ENCODE measurements at places on chromosomes 16 and 17.

- DNase-seq = peak; percentile 59
Observed at GRCh38 chr16:57264950-57265371, 19.5 kb downstream of the PLLP start.

GRCh38 chr16:2035431-2036199 is 8.9 kb downstream of the NHERF2 start:
- peak; percentile 89 for DNase-seq

- no peak for DNase-seq
Observed at GRCh38 chr16:65684230-65684629, 562.4 kb upstream of the CDH11 start.

DNA sequence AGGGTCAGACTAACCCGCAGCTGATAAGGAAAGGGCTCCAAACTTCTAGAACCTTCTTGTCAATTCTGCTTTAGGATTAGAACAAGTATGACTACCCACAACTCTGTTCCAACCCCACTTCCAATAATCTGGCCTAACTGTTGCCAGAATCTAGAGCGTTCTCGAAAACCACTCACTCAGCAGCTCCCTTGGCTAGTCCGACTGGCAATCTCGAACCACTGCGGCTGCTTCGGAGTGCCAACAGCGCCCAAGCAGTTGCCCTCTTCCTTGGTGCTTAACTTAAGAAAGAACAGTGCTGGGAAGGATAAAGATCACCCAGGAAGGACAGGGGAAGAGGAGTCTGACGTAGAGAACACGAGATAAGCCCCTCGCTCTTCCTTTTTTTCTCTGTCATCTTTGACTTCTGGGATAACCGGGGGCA is 818 bp downstream of the DNAJC7 start:
- DNase-seq = no peak

GRCh38 chr16:30998852-30999761 is 11.3 kb downstream of the STX1B start:
- no peak for DNase-seq

GRCh38 chr17:2337544-2338314 is 428 bp downstream of the SGSM2 start:
- DNase-seq = peak; percentile 86

All from posterior vena cava (tissue), 2 donors.